ENCODE measurements at places on chromosomes 2 and 18.

DNA sequence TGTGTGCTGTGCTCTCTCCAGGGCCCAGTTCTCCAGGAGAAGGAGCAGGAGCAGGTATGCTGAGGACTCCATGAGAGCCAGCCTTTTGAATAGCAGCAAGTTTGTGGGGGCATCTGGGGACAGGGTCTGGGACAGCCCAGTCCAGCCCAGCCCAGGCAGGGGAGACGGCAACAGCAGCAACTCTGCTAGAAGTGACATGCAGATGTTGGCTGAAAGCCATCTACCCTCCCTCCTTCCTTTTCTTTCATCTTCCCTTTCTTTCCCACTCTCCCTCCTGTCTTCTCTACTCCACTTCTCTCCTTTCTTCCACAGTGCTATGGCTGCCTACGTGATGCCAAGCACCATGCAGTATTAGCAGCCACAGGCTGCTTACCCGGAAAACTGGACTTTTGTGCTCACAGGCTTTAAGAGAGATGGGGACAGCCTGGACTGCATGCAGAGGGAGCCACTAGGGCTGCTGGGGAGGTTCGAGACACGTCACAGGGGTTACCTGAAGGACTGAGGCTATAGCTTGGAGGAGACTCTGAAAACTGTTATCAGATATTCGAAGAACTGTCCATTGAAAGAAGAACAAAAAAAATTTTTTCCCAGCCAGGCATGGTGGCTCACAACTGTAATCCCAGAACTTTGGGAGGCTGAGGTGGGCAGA lies 23.8 kb upstream of the YWHAQ start:
- DNase-seq: no peak

- DNase-seq: no peak
Measured at GRCh38 chr2:113806217-113806913, 49.9 kb upstream of the SLC35F5 start.

GRCh38 chr2:231422056-231422455 lies 26.5 kb downstream of the B3GNT7 start:
- DNase-seq: no peak

- DNase-seq: no peak
Measured at GRCh38 chr2:72292433-72292832, 144.8 kb upstream of the CYP26B1 start.

- DNase-seq: no peak
Measured at GRCh38 chr18:3230401-3231334, 10.9 kb upstream of the MYOM1 start.
